ENCODE measurements at places on chromosomes 13 and 19.

DNA sequence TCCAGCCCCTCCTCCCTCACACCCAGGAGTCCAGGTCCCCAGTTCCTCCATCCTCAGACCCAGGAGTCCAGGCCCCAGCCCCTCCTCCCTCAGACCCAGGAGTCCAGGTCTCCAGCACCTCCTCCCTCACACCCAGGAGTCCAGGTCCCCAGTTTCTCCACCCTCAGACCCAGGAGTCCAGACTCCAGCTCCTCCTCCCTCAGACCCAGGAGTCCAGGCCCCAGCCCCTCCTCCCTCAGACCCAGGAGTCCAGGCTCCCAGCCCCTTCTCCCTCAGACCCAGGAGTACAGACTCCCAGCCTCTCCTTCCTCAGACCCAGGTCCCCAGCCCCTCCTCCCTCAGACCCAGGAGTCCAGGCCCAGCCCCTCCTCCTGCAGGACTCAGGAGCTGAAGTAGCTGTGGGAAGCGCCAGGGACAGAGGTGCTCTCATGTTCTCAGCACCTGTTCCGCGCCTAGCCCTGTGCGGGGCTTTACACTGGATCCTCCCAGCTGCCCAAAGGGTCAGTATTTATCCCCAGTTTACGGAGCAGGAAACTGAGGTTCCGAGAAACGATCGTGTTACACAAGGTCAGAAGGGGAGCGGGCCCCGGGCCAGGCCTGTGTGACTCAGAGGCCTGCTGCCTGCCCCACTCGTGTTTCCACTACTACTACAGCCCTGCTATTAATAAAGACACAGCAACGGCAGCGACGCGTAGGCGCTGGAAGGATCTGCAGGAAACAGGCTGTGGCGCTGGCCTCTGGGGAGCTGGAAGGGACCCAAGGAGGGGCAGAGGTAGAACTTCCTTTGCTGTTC is 1.7 kb upstream of the SBK3 start:
- DNase-seq = peak; percentile 35

DNA sequence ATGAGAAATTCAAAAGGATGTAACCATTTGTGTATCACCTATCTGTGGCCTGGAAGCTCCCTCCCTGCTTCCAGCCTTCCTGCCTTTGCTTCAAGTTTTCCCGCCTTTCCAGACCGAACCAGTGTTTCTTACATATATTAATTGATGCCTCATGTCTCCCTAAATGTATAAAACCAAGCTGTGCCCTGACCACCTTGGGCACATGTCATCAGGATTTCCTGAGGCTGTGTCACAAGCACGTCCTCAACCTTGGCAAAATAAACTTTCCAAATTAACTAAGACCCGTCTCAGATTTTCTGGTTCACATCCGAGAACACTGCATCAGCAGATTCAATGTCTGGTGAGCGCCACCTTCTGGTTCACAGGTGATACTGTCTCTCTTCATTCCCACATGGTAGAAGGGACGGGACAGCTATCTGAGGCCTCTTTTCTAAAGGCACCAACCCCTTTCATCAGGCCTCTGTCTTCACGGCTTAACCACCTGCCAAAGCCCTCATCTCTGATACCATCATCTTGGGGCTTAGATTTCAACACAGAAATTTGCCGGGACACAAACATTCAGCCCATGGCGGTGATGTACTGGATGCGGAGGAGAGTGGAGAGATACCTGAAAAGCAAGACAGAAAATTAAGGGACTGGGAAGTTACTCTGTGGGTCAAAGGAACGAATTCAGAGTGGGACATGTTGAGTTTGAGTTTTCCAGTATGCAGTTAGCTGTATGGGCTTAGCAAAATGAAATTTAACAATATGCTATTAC is 58.7 kb upstream of the PABPC3 start:
- peak; percentile 52 for DNase-seq

DNA sequence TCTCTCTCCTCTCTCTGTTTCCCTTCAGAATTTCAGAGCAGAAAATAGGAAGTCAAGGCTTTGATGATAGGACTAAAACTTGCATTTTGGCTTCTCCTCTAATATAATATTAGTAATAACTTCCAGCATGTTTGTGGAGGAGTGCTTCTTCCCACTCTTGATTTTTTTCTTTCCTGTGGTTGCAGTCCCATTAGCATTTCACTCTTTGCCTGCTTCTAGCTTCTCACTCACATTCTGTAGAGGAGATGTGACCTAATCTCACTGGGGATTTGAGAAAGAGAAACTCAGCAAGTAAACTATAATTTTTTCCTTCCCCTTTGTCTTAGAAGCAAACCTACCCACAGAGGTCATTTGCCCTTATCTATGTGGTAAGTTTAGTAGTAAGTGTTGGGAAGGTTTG is 169.4 kb upstream of the HTR2A start:
- no peak for DNase-seq

- DNase-seq = peak; percentile 39
Measured at GRCh38 chr13:89900104-89900765, 1447.3 kb upstream of the MIR17HG start.

DNA sequence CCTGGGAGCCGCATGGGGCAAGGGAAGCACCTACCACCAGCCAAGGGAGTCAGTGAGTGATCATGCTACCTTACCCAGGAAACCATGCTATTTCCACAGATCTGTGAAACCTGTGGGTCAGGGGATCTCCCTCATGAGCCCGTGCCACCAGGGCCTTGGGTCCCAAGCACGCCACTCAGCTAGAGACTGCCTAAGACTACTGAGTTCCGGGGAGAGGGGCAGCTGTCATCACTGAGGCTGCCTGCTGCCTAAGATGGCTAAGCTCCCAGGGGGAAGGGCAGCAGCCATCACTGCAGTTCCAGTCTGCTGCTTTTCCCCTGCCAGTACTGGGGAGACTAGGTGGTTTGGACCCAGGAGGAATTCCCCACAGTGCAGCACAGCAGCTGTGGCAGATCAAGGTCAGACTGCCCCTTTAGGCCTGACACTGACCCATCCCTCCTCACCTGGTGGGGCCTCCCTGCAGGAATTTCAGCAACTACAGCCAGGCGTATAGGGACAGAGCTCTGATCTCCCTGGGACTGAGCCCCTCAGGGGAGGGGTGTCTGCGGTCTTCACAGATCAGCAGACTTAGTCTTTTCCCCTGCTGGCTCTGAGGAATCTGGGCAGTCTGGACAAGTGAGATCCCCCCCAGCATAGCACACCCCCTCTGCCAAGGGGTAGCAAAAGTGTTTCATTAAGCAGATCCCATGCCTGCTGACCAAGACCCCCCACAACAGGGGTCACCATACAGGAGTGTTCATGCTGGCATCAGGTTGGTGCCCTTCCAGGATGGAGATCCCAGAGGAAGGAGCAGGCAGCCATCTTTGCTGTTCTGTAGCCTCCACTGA is 26.9 kb downstream of the VSTM2B start:
- DNase-seq = no peak

Measured in HepG2 (cell line).